CD4-positive, CD25-positive, alpha-beta regulatory T cell (primary cell): ENCODE measurements at places on chromosomes 5 and 9. TPM values are rescaled to one million over a fixed set of nuclear protein-coding genes. Genes with fewer than 3 reads are reported as not detected.
A peak's percentile ranks its signal among the peaks of the same experiment; 100 is the strongest.

NTNG2 gene
- 14.7 TPM for total RNA-seq

RAB3C gene
- total RNA-seq: not detected

PLPP7 gene
- not detected for total RNA-seq

UBAC1 gene
- total RNA-seq: 23.8 TPM

ROPN1L gene
- 3.0 TPM for total RNA-seq

PRLR gene
- not detected for total RNA-seq

SARDH gene
- total RNA-seq: 15.6 TPM

SHOC1 gene
- total RNA-seq: not detected

ANKRD31 gene
- 0.52 TPM for total RNA-seq

PPP3R2 gene
- not detected for total RNA-seq

MSX2 gene
- total RNA-seq: 0.79 TPM

RFX3 gene
- 40.4 TPM for total RNA-seq

- DNase-seq: no peak
Observed at GRCh38 chr5:102241809-102242421, 54.2 kb downstream of the SLCO4C1 start.

DNA sequence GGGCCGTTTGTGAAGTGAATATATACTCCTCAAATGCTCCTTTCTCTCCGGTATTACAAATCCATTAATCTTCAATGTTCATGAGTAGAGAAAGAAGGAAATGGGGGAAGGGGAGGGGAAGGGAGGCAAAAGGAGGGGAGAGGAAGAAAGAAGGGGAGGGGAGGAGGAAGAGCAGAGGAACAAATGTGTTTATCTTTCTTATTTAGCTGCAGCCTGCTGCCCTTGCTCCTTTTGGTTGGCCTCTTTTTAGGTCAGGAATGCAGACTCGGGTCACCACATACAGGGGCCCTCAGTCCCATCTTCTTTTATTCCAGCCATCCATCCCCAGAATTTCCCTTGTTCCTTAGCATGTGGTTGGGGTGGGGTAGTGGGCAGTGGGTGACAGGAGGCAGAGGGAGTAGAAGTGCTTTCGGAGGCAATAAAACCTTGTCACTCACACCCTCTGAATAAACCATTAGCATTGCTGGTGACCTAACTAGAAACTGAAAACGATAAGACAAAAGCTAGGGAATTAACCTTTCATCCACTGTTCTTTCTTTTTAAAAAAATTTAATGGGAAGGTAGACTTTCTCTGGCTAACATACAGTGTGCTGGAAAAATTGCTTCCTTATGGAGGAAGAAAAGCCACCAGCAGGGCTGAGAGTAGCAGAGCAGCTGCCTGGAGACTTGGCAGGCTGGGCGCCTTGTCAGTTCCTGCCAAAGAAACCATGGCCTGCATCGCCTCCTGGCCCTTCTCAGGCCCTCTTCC is 16.8 kb upstream of the PRLR start:
- DNase-seq: no peak

DNA sequence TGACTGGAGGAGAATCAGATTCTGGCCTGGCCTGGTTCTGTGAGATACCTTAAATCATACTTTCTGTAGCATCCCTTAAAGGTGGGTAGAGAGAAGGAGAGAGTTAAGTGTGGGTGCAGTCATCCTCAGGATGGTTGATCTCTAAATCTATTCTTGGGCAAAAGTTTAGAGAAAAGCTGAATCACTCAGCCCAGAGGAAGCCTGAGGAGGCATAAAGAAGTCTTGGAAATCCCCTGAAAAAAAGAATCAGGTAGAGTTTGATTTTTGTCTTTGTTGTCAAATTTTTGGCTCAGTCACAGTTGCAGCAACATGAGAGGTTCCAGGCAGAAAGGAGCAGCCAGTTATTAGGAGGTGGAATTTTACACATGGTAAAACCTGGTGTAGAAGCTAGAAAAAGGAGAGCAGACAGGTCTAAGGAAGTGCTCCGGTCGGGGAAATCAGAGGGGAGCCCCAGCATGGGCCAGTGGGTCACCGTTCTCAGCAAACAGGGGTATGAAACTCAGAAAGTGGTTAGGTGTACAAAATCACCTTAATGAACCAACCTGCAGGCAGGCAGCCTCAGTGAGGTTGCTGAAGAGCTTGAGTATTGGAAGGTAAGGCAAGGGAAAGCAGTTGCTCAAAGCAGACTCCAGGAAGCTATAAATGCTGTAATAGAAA is 116.2 kb upstream of the CNTLN start:
- DNase-seq: no peak

DNA sequence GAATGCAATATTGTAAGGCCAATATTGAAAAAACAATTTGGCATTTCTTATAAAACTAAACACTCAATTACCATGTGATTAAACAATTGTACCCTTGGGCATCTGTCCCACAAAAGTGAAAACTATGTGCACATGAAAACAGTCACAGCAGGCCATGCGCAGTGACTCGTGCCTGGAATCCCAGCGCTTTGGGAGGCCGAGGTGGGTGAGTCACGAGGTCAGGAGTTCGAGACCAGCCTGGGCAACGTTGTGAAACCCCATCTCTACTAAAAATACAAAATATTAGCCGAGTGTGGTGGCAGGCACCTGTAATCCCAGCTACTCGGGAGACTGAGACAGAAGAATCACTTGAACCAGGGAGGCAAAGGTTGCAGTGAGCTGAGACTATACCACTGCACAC is 343.7 kb downstream of the DMRTA1 start:
- DNase-seq: no peak

DNA sequence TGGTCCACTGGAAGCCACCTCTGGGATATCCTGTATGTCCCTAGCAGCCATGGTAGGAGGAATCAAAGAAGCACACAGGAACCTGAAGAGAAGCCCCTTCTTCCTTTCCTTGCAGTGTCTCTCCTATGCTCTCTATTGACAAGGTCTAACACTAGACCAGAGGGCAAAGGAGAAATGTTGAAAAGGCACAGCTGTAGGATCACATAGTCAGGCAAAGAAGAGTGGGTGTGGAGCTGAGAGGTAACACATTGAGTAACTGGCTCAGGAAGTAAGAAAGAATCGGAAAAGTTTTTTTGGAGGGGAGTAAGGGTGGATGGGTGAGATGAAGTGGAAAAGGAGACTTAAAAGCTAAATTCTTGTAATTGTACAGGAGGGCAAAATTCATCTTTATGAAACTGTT is 100.1 kb downstream of the FOCAD start:
- no peak for DNase-seq

- DNase-seq: no peak
Observed at GRCh38 chr5:84397385-84397784, 12.7 kb upstream of the EDIL3 start.

- DNase-seq: no peak
Observed at GRCh38 chr9:109387206-109387605, 66.3 kb upstream of the EPB41L4B start.

GRCh38 chr9:69421908-69422801 is 97.1 kb downstream of the ENTREP1 start:
- DNase-seq: peak; percentile 55

- DNase-seq: no peak
Observed at GRCh38 chr9:127561491-127562278, 50.4 kb upstream of the STXBP1 start.

DNA sequence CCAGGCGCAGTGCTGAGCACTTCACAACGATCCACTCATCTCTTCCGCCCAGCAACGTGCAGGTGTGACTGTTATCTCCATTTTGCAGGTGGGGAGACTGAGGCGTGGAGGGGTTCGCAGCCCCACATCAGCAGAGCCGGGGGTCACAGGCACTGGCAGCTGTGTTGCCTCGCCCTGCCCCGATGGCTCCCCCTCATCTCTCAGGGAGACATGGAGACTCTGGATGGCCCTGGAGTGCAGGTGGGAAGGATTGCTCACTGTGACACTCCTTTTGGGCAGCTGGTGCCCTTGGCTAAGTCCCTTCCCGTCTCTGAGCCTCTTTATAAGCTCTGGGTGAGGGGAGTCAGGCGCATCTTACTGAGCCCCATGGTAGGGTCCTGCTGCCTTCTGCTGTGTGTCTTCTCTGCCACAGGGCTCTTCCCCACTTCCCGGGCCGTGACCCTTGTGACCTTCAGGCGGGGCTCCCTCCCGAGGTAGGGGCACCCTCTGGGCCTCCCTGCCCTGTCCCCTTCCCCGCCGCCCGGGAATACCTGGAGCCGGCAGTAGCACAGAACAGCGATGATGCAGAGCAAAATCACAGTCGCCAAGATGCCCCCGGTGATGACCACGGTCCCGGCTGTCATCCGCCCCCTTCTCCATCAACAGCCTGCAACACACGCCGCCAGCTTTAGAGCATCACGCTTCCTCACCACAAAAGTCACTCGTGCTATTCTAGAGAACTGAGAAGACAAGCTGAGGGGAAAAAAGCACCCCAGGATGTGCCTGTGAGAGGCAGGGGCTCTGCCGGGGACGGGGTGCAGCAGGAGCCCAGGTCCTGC is 29.4 kb downstream of the FAM163B start:
- no peak for DNase-seq

DNA sequence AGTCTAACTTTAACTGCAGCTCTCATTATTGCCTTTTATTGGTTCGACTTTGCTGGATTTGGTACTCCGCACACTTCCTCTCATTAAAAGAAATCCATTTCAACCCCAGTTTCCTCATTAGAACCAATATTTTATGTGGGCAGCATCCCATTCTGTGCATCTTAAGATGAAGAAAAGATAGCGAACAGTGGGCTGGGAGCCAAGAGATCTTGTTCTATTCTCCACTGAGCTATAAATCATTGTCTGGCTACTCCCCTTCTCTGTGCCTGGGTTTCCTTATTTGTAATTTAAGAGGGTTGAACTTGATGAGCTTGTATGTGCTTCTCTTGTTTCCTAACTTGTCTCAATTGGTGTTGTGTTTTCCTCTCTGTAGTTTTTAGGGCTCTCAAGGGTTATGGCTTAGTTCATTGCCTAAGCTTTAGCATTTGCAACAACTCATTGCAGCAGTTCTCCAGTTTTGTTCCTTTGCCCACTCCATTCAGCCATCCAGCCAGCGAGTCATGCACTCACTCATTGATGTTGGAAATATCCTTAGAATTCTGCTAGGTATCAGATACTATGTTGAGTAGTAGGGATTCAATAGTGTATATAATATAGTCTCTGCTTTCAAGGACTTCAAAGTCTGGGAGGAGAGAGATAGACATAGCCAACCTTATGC is 273.3 kb upstream of the TNC start:
- DNase-seq: no peak

DNA sequence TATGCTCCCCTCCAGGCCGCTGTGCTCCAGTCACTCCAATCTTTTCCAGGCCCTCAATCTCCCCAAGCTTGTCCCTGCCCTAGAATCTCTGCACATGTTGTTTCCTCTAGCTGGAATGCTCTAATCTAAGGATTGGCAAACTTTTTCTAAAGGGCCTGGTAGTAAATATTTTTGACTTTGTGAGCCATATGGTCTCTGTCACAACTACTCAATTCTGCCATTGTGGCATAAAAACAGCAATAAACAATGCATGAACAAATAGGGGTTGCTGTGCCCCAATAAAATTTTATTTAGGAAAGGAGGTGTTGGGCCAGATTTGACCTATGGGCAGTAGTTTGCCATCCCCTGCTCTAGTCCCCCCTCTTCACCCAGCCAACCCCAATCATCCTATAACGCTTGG is 150.5 kb upstream of the LRRTM2 start:
- no peak for DNase-seq

DNA sequence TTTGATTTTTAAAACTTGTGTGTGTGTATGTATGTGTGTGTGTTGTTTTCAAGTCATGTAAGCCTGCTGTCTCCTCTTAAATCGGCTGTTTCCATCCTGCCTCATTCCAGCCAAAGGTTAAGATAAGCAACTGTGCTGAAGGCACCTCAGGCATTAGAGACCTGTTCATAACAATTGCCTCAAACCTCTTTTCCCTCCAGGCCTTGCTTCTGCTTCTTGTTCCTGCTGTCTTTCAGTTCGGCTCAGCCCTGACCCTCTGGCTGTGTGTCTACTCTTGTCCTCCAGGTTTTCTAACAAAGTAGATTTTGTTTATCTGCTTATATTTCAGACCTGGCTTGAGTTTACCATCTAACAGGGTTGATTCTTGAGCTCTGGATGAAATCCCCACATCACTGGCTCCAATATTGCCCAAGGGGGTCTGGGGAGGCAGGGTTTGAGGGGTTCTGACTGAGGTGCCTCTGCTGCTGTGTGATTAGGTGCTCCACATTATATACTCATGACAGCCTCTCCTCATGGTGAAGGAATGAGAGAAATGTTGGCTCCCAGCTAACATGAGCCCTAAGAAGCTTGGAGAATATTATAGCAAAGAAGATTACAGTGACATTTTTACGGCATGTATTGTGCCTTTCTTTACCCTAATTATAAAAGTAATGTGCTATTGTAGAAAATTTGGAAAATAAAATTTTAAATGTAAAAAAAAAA is 229.7 kb upstream of the PIK3R1 start:
- no peak for DNase-seq

GRCh38 chr9:129732946-129733631 is 19.8 kb downstream of the PTGES start:
- no peak for DNase-seq
